ENCODE measurements at places on chromosomes 16 and 17.

DNA sequence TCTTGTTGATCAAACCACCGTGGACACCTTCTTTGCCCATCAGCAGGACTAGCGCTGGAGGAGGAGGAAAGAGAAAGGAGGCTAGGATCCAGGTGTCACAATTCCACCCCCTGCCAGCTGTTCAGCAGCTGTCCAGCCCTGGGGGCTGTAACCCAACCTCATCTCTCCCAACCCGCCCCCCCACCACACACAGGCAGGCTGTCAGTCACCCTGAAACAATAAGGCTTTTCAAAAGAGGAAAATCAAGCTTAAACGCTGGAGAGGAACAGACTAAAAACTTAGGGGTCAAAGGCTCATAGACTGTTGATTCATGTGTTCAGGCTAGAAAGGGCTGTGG lies 2.4 kb downstream of the PFN1 start:
- no peak for DNase-seq

- DNase-seq, result no peak
Measured at GRCh38 chr16:83771306-83771942, 36.4 kb upstream of the HSBP1 start.

DNA sequence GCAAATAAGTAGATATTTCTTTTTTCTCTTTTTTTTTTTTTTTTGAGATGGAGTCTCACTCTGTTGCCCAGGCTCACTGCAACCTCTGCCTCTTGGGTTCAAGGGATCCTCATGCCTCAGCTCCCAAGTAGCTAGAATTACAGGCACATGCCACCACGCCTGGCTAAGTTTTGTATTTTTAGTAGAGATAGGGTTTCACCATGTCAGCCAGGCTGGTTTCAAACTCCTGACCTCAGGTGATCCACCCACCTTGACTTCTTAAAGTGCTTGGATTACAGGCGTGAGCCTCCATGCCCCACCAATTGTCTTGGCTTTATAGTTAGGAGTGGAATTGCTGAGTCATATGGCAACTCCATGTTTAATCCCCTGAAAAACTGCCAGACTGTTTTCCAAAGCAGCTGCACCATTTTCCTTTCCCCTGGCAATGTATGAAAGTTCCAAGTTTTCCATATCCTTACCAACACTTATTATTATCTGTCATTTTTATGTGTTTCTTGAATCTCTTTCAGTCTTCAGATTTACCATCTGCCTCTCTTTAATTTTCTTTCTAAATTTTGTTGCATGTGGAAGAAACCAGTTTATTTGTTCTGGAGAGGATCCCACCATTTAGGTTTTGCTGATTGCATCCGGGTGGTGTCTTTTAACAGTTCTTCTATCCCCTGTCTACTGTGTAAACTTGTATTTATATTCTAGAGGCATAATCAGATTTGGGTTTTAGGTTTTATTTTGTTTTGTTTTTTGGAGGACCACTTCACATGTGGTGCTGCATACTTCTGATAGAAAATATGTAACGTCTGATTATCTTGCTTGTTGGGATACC lies 9.9 kb upstream of the CES3 start:
- no peak for DNase-seq

DNA sequence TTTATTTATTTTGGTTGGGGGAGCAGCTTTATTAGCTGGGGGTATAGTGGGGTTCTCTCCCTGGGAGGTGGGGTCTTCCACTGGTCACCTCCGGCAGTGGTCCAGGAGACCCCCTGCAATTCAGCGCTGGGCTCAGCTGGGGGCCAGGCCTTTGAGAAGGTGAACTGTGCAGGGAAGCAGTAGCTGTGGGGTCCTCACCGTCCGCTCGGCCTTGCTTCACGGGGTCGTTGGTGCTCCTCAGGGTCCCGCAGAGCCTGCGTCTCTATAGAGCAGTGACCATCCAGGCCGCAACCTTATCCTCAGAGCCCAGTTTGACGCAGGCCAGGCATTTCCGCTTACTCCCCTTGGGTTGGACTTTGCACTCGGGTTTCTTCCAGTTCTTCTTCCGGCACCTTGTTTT lies 1954.7 kb downstream of the TP53TG3F start:
- DNase-seq, result no peak

GRCh38 chr16:17002565-17002964 lies 468.2 kb downstream of the XYLT1 start:
- DNase-seq, result no peak

DNA sequence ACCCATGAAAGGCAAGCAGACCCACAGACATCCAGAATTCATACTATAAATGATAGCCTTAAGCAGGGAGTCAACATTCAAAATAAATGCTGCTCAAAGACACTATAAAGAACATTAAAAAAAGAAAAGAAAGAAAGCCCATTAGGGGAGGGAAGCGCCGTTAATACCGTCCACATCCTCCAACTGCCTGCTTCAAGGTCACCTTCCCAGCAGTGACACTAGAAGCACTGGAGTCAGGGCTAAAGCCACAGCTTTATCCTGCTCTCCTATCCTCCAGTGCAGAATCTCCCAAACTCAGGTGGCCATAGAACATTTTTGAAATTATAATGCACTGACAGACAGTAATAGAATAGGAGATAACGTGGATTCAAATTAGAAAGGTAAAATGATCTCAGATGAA lies 59.4 kb downstream of the TEX2 start:
- DNase-seq, result no peak

DNA sequence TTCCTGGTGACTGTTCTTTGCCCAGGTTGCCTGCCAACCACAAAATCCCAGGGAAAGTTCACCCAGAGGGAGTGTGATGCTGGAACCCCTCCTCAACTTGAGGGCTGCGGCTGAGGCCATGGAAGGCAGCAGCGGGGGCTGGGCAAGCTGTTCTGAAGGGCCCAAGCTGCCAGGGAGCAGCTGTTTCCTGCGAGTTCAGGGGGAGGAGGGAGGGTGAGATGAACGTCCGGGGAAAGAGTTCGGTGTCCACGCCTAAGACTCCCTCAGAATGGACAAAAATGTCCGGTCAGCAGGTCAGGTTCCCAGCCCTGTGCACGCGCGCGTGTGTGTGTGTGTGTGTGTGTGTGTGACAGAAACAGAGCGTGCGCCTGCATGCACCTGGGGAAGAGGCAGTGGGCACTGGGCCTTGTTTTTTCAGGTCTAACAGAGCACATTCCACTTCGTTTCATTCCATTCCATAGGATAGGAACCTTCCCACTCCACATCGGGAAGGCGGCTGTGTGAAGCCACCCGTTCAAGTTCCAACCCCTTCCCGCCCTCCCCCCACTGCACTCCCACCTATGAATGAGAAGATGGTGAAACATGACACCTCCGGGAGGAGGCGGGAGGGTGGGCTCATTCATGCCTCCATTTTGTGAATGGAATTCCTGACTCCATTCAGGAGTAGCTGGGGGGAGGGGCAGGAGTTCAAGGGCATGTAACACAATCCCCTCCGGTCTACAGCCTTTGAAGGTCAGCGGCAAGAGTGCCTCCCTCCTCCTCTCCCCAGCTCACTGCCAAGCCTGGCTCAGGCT lies 15.7 kb downstream of the ETV4 start:
- DNase-seq, result peak; percentile 79

DNA sequence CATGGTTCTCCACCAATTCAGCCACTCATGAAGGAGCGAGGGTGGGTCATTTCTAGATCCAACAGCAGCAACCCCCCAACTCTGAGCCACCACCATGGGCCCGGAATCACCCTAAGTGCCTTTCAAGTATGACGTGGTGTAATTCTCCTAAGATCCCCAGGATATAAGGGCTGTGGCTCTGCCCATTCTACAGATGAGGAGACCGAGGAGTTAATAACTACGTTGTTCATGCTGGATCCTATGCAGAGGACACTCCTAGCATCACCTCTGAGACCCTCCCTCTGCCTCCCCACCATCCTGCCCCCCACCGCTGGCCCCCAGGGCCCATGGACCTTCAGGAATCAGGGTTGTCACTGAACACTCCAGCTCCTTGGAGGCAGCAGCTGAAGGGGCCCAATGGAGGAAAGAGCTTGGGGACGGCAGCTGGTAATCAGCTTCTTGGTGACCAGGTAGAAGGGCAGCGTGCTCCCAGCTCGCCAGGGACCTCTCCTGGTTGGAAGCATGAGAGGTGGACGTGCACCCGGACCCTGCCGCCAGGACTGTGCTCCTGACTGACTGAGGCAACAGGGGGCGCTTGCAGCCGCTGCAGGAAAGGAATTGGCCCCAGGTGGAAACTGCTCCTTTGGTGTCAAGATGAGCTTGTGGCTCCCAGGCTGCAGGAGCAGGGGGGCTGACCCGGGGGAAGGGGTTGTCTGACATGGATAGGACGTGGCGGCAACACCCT lies 28.2 kb upstream of the CACNG1 start:
- no peak for DNase-seq

DNA sequence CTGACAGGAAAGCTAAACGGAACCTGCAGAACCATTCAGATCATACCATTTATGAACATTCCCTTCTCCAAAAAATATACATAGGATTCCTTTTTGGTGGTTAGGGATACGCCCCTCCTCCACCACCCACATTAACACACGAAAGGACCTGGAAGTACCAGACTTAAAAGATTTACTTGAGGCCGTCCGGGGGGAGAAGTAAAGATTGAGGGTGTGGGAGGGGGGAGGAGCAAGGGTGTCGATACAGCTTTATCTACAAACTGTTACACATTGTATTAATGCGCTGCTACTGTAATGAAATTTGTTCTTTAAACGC lies 537 bp downstream of the PALB2 start:
- no peak for DNase-seq

DNA sequence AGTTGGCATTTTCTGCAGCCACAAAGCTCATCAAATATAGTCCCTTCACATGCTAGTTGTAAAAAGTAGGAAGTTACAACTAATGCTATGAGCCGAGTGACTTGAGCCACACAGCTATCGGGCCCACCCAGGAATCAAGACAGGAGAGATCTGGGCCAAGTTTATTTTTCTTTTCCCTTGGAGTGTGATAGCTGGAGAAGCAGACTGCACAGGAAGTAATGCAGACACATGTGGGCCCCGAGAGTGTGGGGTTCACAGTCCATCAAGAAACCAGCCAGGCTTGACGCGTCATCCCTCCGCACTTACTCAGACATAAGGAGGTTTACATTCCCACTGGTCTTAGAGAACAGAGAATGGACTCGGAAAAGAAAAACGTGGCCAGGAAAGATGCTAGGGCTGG lies 403.1 kb upstream of the CDH11 start:
- no peak for DNase-seq

DNA sequence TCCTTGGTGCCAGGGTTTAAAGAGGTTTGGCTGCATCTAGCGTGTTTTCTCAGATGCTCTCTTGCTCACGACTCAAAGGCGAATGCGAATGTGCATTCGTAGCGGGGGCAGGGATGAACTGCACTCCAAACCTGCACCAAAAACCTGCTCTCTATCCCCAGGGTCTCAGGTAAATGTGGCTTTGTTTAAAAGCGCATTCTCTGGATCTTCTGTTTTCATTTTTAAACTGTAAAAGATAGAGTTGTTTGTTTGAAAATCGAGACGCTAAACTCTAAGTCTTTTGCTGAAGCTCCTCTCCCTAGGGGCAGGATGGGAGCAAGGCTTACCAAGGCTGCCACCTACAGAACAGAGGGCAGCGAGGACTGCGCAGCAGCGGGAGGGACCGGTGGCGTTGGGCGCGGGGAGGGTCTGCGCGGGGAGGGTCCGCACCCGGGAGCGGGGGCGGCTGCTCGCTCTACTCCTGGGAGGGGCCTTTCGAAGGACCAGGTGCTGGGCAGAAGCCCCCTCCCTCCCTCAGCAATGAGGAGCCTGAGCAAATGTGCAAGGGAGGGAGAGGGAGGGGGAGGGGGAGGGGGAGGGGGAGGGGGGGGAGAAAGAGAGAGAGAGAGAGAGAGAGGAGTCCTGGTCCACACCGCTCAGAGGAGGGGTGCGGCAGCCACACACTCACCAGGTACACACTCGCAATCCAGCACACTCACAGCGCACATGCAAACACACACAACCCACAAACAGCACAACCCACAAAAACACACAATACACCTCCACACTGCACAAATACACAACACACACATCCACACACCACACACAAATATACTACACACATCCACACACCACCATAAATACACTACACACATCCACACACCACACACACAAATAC lies 142.8 kb downstream of the GRIN2A start:
- no peak for DNase-seq

DNA sequence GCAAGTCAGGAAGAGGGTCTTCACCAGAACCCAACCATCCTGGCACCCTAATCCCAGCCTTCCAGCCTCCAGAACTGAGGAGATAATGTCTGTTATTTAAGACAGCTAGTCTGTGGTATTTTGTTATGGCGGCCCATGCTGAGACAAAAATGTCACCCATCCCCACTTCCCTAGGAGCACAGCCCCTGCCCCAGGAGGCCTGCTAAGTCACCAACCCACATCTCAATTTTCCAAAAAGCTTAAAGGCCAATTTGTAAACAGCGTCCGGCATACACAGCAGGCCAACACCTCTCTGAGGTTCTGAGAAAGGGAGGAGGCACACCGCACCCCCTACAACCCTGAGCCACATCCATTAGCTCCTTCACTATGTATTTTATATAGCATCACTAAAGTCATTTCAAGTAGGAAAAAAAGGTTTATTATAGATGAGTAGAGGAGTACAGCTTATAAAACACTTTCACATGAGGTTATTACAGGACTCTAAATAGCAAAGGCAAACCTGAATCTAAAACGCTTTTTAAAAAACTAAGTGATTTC lies 6.9 kb downstream of the TMEM170A start:
- DNase-seq, result no peak

DNA sequence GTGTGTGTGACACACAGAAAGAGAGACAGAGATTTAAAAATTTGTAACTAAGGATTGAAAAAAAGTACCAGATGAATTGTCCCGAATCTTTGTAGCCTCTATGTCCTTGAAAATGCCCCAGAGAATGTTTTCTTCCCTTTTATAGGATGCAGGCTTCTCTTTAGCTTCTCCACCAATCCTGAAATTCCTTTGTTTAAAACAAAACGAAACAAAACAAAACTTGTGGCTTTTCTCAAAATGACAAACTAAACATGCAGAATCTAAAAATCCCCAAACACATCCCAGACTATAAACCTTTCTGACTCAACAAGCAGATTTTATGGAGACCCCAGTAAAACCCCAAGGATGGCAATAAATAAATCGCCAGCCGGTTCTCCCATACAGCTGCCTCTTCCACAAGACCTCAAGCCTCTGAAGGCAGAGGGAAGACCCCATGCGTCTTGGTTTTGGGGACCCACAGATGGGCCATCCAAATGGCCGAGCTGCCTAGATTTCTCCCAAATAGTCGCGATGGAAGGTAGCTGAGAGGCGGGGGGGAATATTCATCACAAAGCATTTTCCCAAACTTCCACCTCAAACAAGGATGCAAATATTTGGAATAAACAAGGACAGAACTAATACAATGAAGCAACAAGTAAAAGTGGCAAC lies 269.5 kb upstream of the FOXF1 start:
- DNase-seq, result no peak

DNA sequence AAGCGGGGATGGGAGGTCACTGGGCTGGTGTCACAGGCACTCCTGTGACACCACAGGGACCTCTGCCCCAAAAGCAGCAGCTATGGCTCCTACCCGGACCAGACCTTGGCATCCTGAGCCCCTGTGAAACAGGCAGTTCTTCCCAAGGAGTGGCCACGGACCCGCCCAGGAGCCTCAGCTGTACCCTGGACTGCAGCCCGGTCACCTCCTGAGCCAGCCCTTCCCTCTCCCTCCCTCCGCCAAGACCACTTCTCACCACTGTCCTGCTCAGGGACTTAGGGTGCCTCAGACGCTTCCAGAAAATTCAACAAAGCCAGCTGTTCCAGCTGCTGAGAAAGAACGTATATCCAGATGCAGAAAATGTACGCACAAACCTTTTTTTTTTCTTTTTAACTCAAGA lies 13.9 kb upstream of the NCBP3 start:
- no peak for DNase-seq

- no peak for DNase-seq
Measured at GRCh38 chr16:31458073-31458843, 1.0 kb upstream of the ARMC5 start.
